Stimulated activated CD8-positive, alpha-beta memory T cell treated with anti-CD3 and anti-CD28 coated beads, Interleukin-15, amount 100 ng/mL, for 1 hour (primary cell): ENCODE measurements at places on chromosomes 12 and 14.

DNA sequence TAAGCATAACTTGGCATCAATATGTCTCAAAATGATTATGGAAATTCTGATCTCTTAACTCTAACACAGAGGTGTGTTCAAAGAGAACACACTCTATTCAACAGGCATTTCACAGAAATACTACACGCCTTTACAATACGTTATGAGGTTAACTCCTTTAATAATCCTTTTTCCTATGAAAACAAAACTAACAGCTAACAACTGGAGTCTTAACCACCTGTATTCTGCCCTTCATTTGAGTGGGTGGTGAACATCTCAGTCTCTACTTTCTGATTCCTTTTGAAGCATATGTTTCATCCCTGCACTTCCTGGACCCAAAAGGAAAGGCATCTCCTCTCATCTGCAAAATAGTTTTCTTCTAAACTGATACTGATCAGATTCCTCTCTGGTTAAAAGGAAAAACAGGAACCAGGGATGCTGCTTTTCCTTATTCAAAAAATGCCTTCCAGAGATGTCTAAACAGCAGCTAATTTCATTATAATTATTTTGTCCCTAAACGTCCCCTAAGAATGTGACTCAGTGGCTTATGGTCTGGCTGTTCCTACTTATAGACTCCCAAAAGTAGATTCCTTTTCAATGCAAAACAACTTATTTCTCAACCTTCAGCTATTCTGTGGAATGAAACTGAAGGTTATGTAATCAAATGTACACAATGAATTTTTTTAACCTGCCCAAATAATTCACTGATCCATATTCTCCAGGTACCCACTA lies 24.1 kb downstream of the ITPR2 start:
- no peak for DNase-seq

DNA sequence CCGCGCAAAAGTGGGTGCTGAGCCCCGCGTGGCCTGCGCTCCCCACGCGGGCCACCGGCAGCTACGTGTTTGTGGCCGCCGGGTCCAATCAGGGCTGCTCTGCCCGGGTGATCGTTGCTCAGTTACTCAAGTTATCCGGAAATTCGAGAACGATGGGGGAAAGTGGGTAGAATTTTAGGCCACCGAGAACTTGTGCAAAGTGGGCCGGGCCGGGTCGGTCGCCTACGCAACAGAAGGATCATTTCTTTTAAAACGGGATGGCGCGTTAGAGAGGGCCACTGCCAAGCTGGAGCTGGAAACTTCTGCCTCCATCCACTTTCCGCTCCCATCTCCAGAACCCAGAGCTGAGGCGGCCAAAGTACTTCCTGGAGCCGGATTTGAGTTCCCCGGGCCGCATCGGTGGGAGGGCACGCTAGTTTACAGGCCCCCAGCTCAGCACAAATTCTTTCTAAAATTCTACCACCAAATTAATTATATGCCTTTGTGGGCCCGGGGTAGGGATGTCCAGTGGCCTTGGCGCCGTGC lies 3.5 kb downstream of the RFX4 start:
- DNase-seq = no peak

DNA sequence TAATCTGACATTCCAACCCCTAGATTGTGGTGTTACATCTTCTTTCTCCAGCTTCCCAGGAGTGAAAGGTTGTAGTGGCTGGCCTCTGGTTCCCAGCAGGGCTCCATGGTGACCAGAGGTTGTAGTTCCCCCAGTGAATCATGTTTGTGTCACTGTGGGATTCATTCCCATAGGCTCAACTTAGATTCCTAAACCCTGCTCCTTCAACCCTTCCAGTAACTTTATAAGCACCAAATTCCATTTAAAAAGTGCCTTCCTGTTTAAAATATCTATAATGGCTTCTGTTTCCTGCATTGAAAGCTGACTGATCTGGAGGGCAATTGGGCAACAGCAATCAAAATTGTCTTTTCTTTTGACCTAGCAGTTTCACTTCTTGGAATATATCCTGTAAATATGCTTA lies 40.5 kb upstream of the TBC1D15 start:
- DNase-seq = no peak

DNA sequence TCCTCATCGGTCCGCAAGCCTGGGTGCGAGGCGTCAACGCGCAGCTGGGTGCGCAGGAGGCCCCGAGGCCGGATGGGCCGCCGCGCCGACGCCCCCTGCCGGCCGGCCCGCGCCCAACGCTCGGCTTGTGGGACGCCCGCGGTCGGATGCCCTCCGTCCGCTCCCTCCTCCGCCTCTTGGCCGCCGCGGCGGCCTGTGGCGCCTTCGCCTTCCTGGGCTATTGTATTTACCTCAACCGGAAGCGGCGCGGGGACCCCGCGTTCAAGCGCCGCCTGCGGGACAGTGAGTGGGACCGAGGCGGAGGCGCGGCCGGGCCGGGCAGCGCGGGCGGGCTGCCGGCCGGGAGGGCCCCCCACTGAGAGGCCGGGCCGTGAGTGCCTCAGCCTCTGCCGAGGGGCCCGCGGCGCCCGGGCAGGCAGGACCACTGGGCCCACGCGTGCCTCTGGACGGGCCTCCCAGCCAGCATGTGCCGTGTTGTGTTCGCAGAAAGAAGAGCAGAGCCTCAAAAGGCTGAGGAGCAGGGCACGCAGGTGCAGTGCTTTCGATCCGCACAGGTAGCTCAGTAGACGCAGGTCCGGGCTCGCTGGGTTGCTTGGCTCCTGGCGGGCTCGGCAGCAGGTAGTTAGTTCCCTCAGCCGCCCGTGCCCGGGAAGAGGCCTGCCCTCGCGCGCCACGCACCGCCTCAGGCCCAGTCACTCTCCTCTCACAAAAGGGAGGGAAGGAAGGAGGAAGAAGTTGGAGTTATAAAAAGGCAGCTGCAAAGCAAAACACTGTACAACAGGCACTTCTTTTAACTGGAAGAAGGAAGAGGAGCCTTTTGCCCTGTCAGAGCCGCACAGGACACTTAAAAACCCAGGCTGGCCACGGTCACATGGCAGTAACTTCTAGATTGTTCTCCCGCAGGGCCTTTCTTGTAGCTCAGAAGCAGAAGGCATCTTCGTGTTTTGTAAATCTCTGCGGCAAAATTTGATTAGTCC lies at the start of gene TOMM20L:
TOMM20L (plus strand) TSS at position 119 of the 977 bp plus-strand sequence; CDS start at position 147, 28 bp downstream.
- DNase-seq = peak; percentile 31

- no peak for DNase-seq
Observed at GRCh38 chr12:123705935-123706334, 6.2 kb upstream of the ATP6V0A2 start.

GRCh38 chr14:31269634-31270195 lies 62.1 kb upstream of the HECTD1 start:
- no peak for DNase-seq

DNA sequence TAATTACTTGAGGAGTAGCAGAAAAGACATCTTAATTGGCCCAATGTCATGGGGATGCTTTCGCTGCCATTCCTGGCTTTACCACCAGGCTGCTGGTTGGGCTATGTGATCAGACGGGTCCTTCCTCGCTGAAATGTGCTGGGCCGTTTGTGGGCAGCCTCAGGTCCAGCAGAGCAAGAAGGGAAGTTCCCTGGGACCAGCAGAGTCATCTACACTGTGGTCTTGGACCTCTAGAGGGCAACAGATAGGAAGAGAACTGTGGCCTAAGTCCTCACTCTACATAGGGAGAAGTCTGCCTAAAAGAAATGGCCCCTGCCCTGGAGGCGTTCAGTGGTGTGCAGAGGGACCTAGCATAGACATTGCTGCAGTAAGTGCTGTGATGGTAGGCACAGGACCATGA lies 10.9 kb downstream of the EVL start:
- DNase-seq = no peak

GRCh38 chr12:32650508-32650907 lies 28.6 kb upstream of the DNM1L start:
- no peak for DNase-seq

DNA sequence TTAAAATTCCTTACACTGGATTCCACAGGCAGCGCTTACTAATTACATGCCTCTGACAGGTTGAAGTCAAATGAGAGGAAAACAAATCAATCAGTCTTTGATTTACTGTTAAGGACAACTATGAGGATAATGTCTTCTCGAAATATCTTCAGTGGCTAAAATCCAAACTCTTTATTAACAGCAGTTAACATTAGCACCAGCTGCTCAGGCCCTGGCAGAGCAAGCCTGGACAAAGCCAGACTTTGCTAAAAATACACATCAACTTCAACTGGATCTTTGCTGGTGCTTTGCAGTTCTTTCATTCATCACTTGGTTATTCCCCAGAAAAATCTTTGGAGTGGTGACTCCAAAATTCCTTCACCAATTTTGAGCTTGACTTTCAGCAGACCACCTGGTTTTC lies 98.7 kb downstream of the HECTD4 start:
- DNase-seq = no peak

DNA sequence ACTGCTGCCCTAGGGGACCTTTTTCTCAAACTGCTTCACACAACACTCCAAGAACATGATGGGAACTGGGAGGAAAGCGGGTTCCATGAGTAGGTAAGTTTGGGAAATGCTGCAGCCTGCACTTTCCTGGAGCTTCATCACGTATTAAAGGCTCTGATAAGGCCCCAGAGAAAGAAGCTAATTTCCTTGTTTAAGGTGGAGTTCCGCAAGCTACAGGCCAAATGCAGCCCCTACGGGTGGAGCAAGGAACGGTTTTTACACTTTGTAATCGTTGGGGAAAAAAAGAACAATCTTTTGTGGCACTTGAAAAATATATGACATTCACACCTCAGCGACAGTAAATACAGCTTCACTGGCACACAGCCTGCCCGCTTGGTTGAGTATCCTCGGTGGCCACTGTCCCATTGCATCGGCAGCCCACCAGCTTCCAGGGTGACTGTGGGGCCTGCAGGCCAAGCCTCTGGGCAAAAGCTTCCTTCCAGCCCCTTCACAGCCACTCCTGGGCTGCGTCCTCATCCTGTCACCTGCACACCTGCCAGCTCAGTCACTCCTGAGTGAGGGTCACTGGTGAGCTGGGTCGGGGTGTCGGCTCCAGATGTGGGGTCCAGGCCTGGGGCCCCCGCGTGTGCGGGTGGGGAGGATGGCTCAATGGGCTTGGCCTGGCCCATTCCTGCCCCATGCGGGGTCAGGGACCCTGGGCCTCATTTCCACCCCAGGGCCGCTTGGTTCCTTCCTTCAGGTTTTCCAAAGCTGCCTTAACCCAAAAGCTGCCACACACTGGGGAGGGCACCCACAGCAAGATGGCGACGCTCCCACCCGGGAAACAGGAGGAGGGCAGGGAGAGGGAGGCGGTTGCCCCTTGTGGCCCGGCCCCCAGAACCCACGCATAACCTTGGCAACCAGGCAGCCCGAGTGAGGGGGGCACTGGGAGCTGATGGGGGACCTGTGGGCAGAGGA lies 2.4 kb downstream of the AMN start:
- DNase-seq = no peak

DNA sequence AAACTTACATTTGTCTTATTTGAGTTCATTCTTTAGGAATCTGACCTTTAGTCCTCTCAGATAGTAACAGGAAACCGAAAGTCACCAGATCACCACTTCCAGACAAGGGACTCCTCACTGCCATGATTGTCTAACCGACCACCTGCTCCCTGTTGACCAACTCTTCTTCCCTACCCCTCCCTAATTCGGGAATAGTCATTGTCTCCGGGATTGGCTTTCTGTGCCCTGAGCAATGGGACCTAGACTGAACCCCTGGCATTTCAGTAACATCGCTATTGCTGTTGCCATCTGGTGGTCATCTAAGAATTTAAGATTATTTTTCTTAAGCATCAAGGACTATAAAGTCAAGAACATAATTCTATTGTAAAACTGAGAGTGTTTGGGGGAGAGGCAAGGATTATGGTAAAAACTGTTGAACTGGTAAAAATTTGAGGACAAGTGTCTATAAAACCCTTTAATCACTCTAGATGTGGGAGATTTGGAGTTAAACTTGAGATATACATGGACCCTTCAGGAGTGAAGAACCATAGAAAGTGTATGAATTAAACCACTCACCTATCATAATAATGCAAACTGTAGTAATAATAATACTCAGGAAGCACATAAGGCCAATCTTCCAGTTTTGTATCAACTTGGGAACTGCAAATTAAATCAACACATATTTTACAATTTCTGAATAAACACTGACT lies 6.3 kb downstream of the CLEC2A start:
- DNase-seq = no peak

- no peak for DNase-seq
Observed at GRCh38 chr12:41701943-41702601, 442.6 kb downstream of the GXYLT1 start.

GRCh38 chr12:60349232-60349978 lies 753.6 kb downstream of the SLC16A7 start:
- DNase-seq = no peak

- no peak for DNase-seq
Observed at GRCh38 chr14:103189481-103190470, 66.5 kb downstream of the TNFAIP2 start.

DNA sequence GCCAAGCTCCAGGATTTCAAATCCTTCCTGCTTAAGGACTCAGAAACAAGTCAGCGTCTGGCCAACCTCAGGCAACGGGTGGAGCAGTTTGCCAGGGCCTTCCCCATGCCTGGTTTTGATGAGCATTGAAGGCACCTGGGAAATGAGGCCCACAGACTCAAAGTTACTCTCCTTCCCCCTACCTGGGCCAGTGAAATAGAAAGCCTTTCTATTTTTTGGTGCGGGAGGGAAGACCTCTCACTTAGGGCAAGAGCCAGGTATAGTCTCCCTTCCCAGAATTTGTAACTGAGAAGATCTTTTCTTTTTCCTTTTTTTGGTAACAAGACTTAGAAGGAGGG lies 4.7 kb downstream of the SHMT2 start:
- DNase-seq = no peak

DNA sequence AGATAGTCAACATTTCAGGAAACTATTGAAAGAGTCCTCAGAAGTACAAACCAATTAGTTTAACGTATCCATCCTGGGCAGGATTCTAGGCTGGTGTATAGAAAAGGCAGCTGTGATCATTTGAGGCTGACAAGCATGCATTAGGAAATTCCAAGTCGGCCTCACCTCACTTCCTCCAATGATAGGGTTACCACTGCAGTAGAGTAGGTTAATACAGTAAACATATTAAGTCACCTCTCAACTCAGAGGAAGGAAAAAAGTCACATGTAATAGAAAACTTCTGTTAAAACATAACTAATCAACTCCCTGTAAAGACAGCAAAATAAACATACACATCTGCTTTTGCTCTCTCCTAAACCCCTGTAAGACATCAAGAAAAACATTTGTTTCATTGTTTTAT lies 33.5 kb downstream of the MED13L start:
- no peak for DNase-seq

DNA sequence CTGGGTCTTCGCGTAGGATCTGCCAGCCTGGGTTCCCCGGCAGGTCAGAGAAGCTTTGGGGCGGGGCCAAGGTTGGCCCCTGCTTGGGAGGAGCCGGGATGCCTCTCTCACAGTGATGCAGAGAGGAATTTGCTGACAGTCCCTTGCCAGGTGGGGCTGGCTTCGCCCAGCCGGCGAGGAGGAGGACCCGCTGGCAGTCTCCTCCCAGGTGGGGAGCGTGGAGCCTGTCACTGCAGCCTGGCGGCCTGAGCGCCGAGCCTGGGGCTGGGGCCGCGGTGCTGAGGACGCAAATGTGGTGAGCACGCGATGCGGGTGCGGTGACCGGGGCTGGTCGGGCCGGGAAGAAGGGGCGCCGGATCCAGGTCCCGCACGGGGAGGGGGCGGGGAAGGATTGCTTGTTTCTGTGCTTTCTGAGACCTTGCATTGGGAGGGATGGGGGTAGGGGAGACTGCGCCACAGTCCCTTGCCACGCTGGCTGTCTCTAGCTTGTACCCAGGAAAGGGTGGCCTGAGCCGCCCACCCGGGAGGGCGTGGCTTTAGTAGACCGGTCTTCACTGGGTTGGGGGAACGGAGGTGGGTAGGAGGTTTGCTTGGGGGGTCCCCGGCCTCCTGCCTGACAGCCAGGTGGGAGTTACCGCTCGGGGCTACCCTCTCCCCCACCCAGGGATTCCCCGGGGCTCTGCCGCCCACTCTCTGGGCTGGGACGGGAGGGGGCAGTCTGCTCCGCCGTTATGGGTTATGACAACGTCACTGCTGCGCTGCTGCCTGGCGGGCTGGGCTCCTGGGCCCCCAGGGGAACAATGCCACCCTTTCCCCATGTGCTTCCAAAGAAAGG lies at the start of gene TMEM63C:
TMEM63C (plus strand) TSS at position 196 of the 835 bp plus-strand sequence. CDS start 37,016 bp downstream, outside the sequence.
- DNase-seq = peak; percentile 7
